ENCODE measurements at places on chromosomes 1 and 21. TPM values are rescaled to one million over a fixed set of nuclear protein-coding genes. Genes with fewer than 3 reads are reported as not detected.

GRCh38 chr1:81554108-81554507, 246.6 kb upstream of the ADGRL2 start:
- H3K27ac ChIP-seq, result no peak overlapping the region
- no peaks in the 10 kb centered on the region for H3K27me3 ChIP-seq
- H3K36me3 ChIP-seq, result no peaks in the 10 kb centered on the region
- no peak for DNase-seq
- H3K4me1 ChIP-seq, result peaks cover 4% of the 10 kb centered on the region

DNA sequence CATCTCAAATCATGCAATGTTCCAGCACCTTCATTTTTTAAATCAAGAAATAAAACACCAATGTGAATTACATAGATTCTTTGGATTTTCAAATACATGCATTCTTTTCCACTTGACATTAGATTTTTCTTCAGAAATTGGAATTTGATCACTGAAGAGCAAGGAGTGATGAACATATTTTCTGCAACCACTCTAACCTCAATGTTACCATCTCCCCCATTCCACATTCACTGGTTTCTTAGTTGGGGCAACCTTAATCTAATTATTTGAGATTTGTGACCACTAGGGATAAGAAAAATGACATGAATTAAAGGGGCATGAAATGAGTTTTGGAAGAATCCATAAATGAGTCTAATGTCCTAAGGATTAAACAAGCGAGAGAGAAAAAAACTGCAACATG, 168.7 kb upstream of the NR5A2 start:
- no peak for DNase-seq
- H3K27me3 ChIP-seq, result no peaks in the 10 kb centered on the region
- H3K27ac ChIP-seq, result no peak overlapping the region
- H3K4me1 ChIP-seq, result peaks cover 2% of the 10 kb centered on the region
- no peak overlapping the region for H3K4me3 ChIP-seq

- H3K36me3 ChIP-seq, result peaks cover 3% of the 10 kb centered on the region
- no peaks in the 10 kb centered on the region for H3K4me1 ChIP-seq
- no peaks in the 10 kb centered on the region for H3K27me3 ChIP-seq
Measured at GRCh38 chr1:66938613-66939012, 13.8 kb downstream of the MIER1 start.

DNA sequence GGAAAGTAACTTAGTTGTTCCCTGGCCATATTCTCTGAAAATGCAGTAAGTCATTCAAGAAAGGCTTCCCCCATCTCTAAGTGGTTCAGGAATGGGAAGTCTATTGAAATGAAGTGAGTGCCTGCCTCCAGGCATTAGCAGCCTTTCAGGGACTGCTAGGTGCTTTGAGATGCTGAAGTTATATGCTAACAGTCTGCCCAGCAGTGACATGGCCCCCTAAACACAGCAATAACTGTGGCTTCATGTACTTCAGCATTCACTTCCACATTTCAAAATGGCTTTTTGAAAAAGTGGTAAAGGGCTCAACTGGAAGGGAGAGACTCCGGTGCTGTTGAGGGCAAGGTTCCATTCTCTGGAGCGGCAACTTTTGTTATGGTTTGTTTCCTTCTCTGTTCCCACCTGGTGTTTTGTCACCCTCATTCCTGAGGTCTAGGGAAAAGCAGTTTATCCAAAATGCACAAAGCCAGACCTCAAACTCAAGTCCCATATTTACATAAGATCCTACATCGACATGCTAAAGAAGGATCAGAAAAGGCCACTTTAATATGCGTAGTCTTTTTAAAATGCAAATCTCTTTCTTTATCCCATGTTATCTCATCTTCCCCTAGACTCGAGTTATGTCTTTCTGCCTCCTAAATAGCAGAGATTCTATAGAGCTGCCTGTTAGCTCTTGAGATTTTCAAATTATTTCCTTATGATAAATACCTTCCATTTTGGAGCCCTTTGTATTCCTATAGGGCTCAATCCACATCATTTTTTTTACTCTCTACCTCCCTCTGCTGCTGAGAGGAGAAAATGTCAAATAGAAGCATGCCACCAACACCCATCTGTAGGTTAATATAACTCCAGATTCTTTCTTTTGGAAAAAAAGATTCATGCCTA, 34.2 kb upstream of the LRRC8C start:
- peak overlapping the region; percentile 36 for H3K4me3 ChIP-seq
- DNase-seq, result no peak
- H3K4me1 ChIP-seq, result peaks cover 11% of the 10 kb centered on the region

DNA sequence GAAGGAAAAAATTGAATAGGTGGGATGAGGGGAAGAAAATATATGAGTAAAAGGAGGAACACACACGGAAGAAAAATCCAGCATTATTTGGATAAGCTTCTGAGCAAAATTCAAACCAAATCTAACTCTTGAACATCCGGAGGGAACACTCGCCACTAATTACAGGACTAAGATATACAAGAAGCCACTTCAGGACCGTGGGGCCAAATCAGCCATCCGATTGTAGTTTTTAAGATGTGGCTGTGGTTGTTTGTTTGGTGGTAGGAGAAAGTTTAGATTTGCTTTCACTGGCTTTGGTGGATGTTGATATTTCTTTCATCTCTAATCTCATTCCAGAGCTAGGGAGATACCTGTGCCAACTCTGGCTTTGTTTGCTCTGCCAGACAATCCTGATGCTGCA, 43.7 kb upstream of the ADAMTS1 start:
- H3K27ac ChIP-seq, result no peak overlapping the region
- DNase-seq, result no peak
- H3K36me3 ChIP-seq, result no peaks in the 10 kb centered on the region
- no peaks in the 10 kb centered on the region for H3K4me1 ChIP-seq
- H3K27me3 ChIP-seq, result no peaks in the 10 kb centered on the region
- no peak overlapping the region for H3K4me3 ChIP-seq

GRCh38 chr21:42269386-42269785, 45.8 kb downstream of the TFF3 start:
- DNase-seq, result no peak
- H3K4me3 ChIP-seq, result no peak overlapping the region
- no peak overlapping the region for H3K27ac ChIP-seq

GRCh38 chr1:22689505-22689904, 21.1 kb upstream of the EPHB2 start:
- H3K4me3 ChIP-seq, result no peak overlapping the region
- no peaks in the 10 kb centered on the region for H3K27me3 ChIP-seq
- H3K27ac ChIP-seq, result no peak overlapping the region
- no peaks in the 10 kb centered on the region for H3K36me3 ChIP-seq
- H3K4me1 ChIP-seq, result no peaks in the 10 kb centered on the region
- DNase-seq, result no peak

GRCh38 chr1:39214998-39215873, 10.7 kb downstream of the MACF1 start:
- no peak for DNase-seq
- H3K4me3 ChIP-seq, result no peak overlapping the region
- no peaks in the 10 kb centered on the region for H3K36me3 ChIP-seq
- H3K27ac ChIP-seq, result no peak overlapping the region

Gene ABCA4
- not detected for total RNA-seq

Gene SPRR2G
- not detected for total RNA-seq

Gene MCOLN2
- total RNA-seq, result 1.3 TPM

Gene C1orf141
- total RNA-seq, result not detected

Gene TBX15
- not detected for total RNA-seq

Gene KCNN3
- 0.83 TPM for total RNA-seq

Measured in H9 (cell line).